ENCODE measurements at places on chromosomes 1 and 21. TPM values are rescaled to one million over a fixed set of nuclear protein-coding genes. Genes with fewer than 3 reads are reported as not detected.

Gene SH2D5
- total RNA-seq: 1.2 TPM

Gene C1orf87
- not detected for total RNA-seq

DNA sequence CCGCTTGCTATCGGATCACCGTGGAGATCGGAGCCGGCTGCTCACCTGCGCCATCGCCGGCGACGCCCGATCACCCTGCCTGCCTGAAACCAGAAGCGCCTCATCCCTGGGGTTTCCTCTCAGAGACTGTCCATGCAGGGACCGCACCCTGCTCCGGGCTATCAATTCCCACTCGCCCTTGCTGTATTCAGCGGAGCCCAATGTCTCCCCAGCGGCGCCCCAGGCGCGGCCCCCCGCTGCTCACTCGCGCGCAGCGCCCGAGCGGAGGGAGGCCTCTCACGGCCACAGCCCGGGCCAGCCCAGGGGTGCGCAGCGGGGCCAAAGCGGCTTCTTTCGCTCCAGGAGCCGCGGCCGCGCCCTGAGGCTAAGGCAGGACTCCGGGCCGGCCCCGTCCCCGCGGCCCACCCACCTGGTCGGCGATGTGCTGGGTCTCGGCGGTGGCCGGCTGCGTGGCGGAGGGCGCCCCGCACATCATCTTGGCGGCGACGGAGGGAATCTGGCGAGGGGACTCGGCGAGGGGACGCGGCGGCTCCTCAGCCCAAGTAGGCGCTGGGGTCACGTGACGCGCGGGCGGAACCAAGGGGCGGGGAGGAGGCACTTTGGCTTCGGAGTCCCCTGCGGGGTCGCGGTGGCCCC lies at the start of gene CSTB:
Gene CSTB, minus strand, starts transcription at position 514 of the 636 bp plus-strand sequence. Its CDS starts 39 bp downstream, at position 475.
- peak within 1 kb of the TSS; percentile 92 for H3K4me3 ChIP-seq
- peak; percentile 93 for DNase-seq
- H3K36me3 ChIP-seq: peaks cover 5% of the 10 kb centered on the region
- H3K27ac ChIP-seq: peak within 1 kb of the TSS; percentile 80
- peaks cover 19% of the 10 kb centered on the region for H3K4me1 ChIP-seq

DNA sequence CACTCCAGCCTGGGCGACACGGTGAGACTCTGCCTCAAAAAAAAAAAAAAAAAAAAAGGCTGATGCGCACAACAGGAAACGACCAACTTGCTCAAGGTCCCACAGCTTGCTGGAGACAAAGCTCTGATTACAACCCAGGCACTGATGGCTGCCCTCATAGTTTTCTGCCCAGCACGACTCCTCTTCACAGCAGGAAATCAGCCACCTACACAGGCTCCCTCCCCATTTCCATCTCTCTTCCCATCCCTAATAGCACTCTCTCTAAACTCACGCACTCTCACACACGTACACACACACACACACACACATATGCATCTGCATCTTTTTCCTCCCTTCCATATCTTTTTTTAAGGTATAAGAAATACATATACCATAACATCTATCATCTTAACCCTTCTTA lies 153.5 kb upstream of the SOD1 start:
- H3K4me1 ChIP-seq: peaks cover 2% of the 10 kb centered on the region
- no peak overlapping the region for H3K27ac ChIP-seq
- DNase-seq: no peak
- H3K27me3 ChIP-seq: peaks cover 3% of the 10 kb centered on the region
- H3K36me3 ChIP-seq: no peaks in the 10 kb centered on the region

- no peaks in the 10 kb centered on the region for H3K27me3 ChIP-seq
- DNase-seq: no peak
- no peak overlapping the region for H3K4me3 ChIP-seq
- peaks cover 15% of the 10 kb centered on the region for H3K4me1 ChIP-seq
- no peaks in the 10 kb centered on the region for H3K36me3 ChIP-seq
Measured at GRCh38 chr1:147497826-147498225, 43.5 kb upstream of the BCL9 start.

Gene RBM11
- 2.7 TPM for total RNA-seq
